ENCODE measurements at places on chromosomes 1 and 21. TPM values are rescaled to one million over a fixed set of nuclear protein-coding genes. Genes with fewer than 3 reads are reported as not detected.
A peak's percentile ranks its signal among the peaks of the same experiment; 100 is the strongest.

- H3K36me3 ChIP-seq, result peaks cover 80% of the 10 kb centered on the region
- peak; percentile 93 for DNase-seq
- H3K27ac ChIP-seq, result peak overlapping the region; percentile 98
- H3K4me3 ChIP-seq, result peak overlapping the region; percentile 50
- H3K4me1 ChIP-seq, result peaks cover 89% of the 10 kb centered on the region
- H3K27me3 ChIP-seq, result no peaks in the 10 kb centered on the region
Observed at GRCh38 chr1:24919791-24920532, 10.1 kb downstream of the RUNX3 start.

DNA sequence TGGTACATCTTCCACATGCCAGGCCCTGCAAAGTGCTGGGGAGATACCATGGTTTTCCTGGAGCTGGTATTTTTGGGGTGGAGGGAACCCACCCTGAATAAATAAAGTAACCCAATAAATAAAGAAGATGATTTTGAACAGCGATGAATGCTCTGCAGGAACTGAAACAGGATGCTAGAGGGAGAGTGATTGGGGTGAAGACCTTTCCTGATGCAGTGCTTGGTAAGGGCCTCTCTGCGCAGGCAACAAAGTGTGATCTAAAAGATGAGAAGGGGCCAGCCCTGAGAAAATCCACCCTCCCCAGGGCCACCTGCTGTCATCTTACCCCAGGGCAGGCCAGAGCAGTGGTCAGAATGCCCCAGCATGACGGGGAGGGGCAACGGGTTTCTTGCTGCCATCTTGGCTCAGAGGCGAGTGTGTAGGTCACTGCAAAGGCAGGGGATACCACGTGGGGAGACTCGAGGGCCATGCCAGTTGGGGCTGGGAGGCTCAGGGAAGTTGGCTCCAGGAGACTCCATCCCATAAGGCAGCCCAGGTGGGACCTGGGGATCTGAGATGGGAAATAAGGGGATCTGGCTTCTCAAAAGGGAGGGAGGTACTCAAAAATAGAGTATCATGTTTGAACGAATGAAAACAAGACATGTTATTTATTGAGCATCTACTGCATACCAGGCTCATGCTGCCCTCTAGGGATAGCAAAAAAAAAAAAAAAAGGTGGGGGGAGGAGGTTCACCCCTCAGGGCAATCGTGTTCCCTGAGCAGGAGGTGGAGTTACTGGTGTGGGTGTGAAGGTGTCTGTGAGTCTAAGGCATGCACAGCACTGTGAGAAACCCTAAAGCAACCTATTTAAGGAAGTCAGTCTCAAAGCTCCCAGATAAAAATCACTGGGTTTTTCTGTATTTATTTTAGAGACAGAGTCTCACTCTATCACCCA is 2.8 kb downstream of the SRARP start:
- no peaks in the 10 kb centered on the region for H3K4me1 ChIP-seq
- DNase-seq, result peak; percentile 25
- no peak overlapping the region for H3K27ac ChIP-seq
- peaks cover 1% of the 10 kb centered on the region for H3K27me3 ChIP-seq

The ILDR2 gene
- 12.5 TPM for total RNA-seq

- no peak overlapping the region for H3K4me3 ChIP-seq
- H3K36me3 ChIP-seq, result no peaks in the 10 kb centered on the region
- no peak for DNase-seq
- H3K4me1 ChIP-seq, result peaks cover 4% of the 10 kb centered on the region
- no peak overlapping the region for H3K27ac ChIP-seq
Observed at GRCh38 chr1:87867626-87868025, 538.9 kb downstream of the LMO4 start.

- DNase-seq, result peak; percentile 81
- no peaks in the 10 kb centered on the region for H3K36me3 ChIP-seq
- peaks cover 15% of the 10 kb centered on the region for H3K27me3 ChIP-seq
Observed at GRCh38 chr1:38527373-38527966, 332.1 kb downstream of the RRAGC start.

The THEMIS2 gene
- 29.3 TPM for total RNA-seq

The FALEC gene
- total RNA-seq, result not detected

- no peaks in the 10 kb centered on the region for H3K36me3 ChIP-seq
- no peak for DNase-seq
- no peaks in the 10 kb centered on the region for H3K27me3 ChIP-seq
- H3K4me1 ChIP-seq, result no peaks in the 10 kb centered on the region
- no peak overlapping the region for H3K4me3 ChIP-seq
Observed at GRCh38 chr1:95371666-95372282, 137.8 kb downstream of the RWDD3 start.

DNA sequence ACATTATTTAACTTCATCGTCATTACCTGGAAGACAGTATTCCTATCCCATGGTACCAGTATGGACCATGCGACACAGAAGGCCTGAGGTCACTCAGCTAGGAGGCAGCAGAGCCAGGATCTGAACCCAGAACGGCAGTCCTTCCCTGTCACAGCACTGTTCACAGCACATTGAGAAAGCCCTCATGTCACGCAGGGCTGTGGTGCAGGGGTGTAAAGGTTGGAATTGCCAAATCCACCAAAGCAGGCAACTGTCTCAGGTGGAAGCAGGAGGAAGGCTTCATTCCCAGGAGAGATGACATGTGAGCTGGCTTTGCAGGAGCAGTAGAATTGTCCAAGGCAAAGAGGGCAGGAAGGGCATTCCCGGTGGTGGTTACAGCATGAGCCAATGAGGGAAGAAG is 9.9 kb upstream of the TTC22 start:
- no peak for DNase-seq
- peaks cover 2% of the 10 kb centered on the region for H3K27me3 ChIP-seq
- H3K36me3 ChIP-seq, result no peaks in the 10 kb centered on the region
- peaks cover 4% of the 10 kb centered on the region for H3K4me1 ChIP-seq

GRCh38 chr1:236301958-236302335 is 20.2 kb upstream of the ERO1B start:
- peaks cover 2% of the 10 kb centered on the region for H3K27me3 ChIP-seq
- no peak for DNase-seq
- no peak overlapping the region for H3K27ac ChIP-seq
- H3K4me1 ChIP-seq, result peaks cover 5% of the 10 kb centered on the region
- H3K36me3 ChIP-seq, result no peaks in the 10 kb centered on the region

GRCh38 chr1:92480813-92481598 is 5.7 kb downstream of the GFI1 start:
- no peak for DNase-seq
- H3K36me3 ChIP-seq, result peaks cover 78% of the 10 kb centered on the region
- H3K27ac ChIP-seq, result peak overlapping the region; percentile 98
- H3K27me3 ChIP-seq, result no peaks in the 10 kb centered on the region

DNA sequence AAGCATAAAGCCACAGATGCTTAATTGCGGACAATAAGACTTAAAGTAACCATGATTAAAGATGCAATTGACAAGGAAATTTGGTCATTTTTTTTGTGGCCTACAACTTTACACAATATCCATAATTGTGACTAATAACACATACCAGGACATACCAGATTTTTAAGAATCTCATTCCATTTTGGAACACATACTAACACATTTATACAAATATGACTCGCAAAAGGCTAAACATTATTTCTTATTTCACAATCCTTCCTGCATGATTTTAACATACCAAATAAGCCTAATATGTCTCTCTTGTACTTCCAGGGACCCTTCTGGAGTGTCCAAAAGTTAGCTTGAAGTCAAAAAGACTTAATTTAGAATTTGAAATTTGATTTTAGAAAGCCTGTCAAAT is 48.8 kb downstream of the DR1 start:
- H3K27ac ChIP-seq, result no peak overlapping the region
- no peak overlapping the region for H3K4me3 ChIP-seq
- DNase-seq, result no peak
- no peaks in the 10 kb centered on the region for H3K36me3 ChIP-seq

DNA sequence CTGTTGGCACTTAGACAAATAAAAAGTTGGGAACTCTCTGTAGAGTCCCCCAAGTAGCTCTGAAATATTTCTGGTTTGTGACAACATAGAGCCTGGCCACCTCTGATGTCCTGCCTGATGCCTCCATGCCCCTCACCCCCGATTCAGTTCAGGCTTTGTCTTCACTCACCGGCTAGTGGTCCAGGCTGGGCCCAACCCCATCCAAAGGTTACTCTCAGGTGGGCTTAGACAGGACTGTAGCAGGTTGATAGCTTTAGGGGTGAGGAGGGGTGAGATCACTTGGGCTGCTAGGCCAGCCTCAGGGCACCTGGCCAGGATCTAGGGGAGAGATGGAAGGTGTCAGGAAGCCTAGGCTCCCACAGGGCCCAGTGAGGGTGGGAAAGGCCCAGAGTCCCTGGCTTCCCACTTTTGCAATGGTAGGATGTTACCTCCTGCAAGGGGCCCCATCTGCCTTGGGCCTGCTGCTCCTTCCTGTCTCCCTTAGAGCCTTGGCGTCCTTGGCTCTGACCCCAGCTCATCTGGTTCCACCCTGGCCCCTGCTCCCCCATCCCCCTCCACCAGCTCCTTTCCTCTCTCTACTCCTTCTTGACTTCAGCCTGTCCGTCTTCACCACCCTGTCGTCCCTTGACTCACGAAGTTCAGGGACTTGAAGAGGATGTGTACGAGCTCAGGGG is 6.7 kb downstream of the EPS8L3 start:
- no peaks in the 10 kb centered on the region for H3K36me3 ChIP-seq
- H3K4me3 ChIP-seq, result no peak overlapping the region
- no peak overlapping the region for H3K27ac ChIP-seq
- no peaks in the 10 kb centered on the region for H3K27me3 ChIP-seq

- no peaks in the 10 kb centered on the region for H3K4me1 ChIP-seq
- H3K4me3 ChIP-seq, result no peak overlapping the region
- no peak overlapping the region for H3K27ac ChIP-seq
- DNase-seq, result no peak
- H3K36me3 ChIP-seq, result no peaks in the 10 kb centered on the region
Observed at GRCh38 chr1:189269011-189269410, 1208.7 kb downstream of the BRINP3 start.

DNA sequence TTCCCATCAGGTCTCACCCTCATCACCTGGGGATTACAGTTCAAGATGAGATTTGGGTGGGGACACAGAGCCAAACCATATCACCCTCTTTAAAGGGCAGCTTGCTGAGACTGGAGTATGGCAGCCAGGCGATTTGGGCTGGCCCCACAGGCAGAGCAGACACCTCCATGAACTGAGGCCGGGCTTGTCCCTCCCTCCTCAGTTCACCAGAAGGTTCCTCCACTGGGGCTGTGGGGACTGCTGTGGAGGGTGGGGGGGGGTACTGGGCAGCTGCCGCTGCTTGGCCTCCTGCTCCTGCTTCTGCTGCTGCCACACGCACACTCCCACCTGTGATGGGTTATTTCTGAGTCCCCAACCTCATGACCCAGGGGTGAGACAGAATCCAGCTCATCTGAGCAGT is 53.9 kb upstream of the PDE9A start:
- DNase-seq, result peak; percentile 7
- H3K4me1 ChIP-seq, result no peaks in the 10 kb centered on the region
- no peaks in the 10 kb centered on the region for H3K36me3 ChIP-seq
- no peak overlapping the region for H3K4me3 ChIP-seq
- H3K27ac ChIP-seq, result no peak overlapping the region

The ACOT11 gene
- 1.1 TPM for total RNA-seq

DNA sequence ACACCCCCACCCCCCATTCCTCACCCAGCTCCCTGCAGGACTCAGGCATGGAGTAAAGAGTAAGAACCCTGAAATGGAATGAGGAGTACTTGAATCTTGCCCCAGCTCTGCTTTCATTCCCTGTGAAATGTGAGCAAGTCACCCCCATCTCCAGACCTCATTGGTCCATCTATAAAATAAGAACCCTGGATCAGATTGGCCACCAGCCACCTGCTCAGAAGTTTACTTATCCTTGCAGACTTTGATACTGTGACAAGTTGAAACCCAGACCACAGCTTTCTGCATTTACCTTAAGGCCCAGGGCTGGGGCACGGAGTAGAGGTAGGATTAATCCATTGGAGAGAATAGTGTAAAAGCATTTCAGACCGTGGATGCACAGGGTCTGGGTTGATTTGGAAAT is 2.2 kb downstream of the KISS1 start:
- peaks cover 24% of the 10 kb centered on the region for H3K27me3 ChIP-seq
- no peak overlapping the region for H3K4me3 ChIP-seq
- peaks cover 8% of the 10 kb centered on the region for H3K4me1 ChIP-seq
- no peaks in the 10 kb centered on the region for H3K36me3 ChIP-seq
- DNase-seq, result no peak

DNA sequence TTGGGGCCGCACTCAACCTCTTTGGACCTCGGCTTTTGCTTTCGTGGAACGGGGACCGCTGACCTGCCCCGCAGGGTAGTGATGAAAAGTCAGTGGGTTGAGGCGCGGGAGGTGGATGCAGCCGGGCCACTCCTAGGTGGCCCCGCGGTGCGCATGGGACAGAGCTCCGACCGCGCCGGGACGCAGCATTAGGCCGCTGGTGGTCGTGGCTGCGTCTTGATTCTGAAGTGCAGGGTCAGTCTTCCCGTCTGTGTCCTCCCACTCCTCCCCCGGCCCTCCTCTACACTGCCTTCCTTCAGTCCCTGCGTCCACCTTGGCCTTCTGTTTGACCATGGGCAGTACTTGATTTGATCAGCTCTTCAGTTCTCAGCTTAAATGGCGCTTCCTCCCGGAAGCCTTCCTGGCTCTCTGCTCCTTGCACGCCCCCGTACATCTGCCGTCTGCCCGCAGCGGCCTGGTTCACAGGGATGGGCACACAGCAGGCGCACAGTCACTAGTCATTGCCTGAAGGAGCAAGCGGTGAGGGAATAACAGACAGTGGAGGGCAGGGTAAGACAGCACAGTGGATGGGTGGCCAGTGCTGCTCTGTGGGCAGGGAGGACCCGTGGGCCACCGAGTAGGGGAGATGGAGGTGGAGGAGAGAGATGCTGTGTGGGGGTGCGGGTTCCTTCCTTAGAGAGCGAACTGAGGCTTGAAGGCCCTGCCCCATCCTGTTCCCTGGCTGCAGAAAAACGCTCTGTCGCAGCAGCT is 633 bp downstream of the THEMIS2 start:
- H3K4me1 ChIP-seq, result peaks cover 38% of the 10 kb centered on the region
- no peaks in the 10 kb centered on the region for H3K27me3 ChIP-seq
- DNase-seq, result peak; percentile 65
- peak overlapping the region; percentile 92 for H3K4me3 ChIP-seq

- peak overlapping the region; percentile 62 for H3K4me3 ChIP-seq
- no peaks in the 10 kb centered on the region for H3K27me3 ChIP-seq
- no peak for DNase-seq
- H3K27ac ChIP-seq, result peak overlapping the region; percentile 4
- H3K4me1 ChIP-seq, result peaks cover 16% of the 10 kb centered on the region
Observed at GRCh38 chr1:78143152-78143551, 97.4 kb downstream of the GIPC2 start.

- peaks cover 3% of the 10 kb centered on the region for H3K27me3 ChIP-seq
- DNase-seq, result no peak
Observed at GRCh38 chr1:203570805-203571204, 55.8 kb upstream of the ATP2B4 start.

The TIPRL gene
- 54.2 TPM for total RNA-seq

DNA sequence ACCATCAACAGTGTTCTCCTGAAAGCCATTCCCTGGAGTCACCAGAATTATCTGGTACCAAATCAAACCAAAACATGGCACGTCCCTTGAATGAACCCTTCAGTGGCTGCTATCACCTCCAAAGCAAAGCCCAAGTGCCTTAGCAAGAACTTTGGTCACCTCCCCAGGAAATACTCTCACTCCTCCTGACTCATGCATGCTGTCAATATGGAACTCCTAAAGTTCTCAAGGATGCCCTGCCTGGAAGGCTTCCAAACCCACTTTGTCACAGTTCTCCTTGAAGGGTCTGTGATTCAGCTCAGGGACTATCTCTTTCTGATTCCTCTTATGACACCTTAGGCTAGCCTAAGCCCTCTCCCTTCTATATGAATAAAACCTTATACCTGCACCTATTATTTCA is 146.1 kb upstream of the RUNX1 start:
- peaks cover 2% of the 10 kb centered on the region for H3K27me3 ChIP-seq
- H3K4me1 ChIP-seq, result peaks cover 32% of the 10 kb centered on the region
- no peak overlapping the region for H3K27ac ChIP-seq
- no peak overlapping the region for H3K4me3 ChIP-seq
